ENCODE measurements at places on chromosomes 5 and 9.
A peak's percentile ranks its signal among the peaks of the same experiment; 100 is the strongest.

- DNase-seq, result no peak
Observed at GRCh38 chr5:136242611-136243010, 49.6 kb upstream of the SMIM32 start.

GRCh38 chr5:59592101-59592500 lies 301.4 kb downstream of the PDE4D start:
- DNase-seq, result no peak

GRCh38 chr5:55993731-55994494 lies 850 bp downstream of the IL6ST start:
- DNase-seq, result no peak

DNA sequence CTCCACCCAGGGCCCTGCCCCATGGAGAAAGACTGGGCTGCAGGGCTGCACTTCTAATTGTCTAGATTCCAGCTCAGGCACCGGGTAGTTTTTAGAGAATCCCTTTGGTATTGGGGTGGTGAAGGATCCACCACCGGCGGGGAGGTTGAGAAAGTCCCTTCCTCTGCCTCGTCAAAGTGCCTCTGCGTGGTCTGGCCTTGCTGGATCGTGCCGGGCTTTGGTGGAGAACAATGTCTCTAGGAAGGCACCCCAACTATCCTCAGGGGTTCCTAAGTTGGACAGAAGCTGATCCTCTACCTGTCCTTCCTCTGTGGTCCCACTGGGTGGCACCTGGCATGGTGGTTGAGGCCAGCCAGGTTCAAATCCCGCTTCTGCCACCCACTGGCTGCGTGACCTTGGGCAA lies 7.3 kb upstream of the AMBP start:
- no peak for DNase-seq

DNA sequence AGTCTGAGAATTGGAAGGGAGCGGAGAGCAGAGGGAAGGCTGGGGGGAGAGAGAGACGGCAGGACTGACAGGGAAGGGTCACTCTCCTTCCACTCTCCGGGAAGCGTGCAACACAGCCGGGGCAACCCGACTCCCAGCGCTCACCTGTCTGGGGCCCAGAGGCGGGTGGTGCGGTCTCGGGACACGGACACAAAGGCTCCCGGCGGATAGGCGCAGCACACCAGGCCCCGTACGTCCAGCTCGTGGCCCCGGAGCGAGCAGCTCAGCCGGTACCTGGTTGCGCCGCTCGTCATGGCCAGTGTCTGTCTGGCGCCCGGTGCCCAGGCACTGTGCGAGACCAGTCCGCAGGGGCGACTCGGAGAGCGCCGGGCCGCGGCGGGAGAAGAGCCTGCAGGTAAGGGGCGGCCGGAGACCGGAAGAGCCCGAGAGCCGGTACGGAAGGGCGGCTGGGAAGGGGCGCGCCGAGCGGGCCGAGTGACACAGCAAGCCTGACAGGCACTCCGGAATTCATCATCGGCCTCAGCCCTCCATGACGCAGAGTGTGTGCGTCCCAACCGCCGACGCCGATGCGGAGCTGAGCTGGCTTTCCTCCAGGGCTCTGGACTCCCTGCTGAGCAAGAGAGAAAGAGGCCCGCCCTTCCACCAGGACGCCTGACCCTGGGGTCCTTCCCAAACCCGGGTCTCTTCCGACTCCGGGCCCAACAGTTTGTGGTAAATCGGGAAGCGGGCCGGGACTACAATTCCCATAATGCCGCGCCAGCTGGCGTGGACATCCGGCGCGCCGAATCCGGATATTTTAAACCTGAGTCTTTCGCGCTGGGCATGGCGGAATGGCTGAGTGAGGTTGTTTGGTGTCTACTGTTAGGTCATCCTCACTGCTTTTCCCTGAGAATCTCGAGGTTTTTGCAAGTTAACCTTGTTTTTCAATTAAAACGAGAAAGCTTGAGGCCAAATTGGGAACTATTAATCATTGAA lies at the start of gene PLAA:
TSS of gene PLAA (minus strand) at position 490 of the 975 bp plus-strand sequence. CDS start at position 293, 197 bp downstream.
- peak; percentile 94 for DNase-seq

GRCh38 chr5:44871401-44871800 lies 62.7 kb downstream of the MRPS30 start:
- no peak for DNase-seq
